ENCODE measurements at places on chromosomes 2 and 18.

DNA sequence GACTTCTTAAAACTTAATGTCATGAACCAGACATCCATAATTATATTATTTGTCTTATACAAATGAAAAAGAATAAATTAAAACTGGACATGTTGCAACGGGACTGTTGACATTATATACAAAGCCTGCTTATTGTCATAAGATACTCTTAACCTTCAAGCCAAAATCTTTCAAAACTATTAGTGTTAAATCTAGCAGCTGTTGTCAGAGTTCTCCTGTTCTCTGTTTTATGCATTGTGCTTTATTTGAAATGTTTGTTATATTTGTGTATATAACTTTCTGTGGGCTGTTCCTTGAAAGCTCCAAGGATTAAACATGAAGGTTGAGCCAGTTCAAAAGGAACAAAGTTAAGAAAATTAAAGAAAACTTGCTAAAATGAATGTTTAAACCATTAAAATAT lies 335.5 kb upstream of the NT5C1B start:
- no peak for DNase-seq

GRCh38 chr18:58645398-58645797 lies 16.5 kb upstream of the ALPK2 start:
- no peak for DNase-seq

DNA sequence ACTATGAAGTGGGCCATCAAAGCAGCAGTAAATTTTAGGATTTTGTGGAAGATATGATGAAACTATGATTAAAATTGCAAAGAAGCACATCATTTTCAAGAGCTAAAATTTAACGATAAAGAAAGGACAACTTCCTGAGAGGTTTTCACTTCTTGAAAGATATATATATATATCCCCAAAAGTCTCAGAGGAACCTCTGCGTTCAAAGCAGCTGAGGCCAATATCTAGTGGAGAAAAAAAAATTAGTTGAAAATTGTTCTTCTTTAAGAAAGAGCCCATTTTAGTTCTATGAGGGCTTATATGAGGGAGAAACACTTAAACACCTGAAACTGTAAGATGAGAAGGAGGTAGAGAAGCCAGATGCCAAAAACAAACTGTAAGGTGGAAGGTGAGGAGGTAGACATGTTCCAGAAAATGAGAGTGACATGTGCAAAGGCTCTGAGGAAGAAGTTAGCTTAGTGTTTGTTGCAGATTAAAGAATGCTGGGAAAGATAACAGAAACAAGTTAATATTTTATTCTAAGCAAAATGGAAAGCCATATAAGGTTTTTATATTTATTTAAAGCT lies 72.9 kb upstream of the VRK2 start:
- DNase-seq: no peak

DNA sequence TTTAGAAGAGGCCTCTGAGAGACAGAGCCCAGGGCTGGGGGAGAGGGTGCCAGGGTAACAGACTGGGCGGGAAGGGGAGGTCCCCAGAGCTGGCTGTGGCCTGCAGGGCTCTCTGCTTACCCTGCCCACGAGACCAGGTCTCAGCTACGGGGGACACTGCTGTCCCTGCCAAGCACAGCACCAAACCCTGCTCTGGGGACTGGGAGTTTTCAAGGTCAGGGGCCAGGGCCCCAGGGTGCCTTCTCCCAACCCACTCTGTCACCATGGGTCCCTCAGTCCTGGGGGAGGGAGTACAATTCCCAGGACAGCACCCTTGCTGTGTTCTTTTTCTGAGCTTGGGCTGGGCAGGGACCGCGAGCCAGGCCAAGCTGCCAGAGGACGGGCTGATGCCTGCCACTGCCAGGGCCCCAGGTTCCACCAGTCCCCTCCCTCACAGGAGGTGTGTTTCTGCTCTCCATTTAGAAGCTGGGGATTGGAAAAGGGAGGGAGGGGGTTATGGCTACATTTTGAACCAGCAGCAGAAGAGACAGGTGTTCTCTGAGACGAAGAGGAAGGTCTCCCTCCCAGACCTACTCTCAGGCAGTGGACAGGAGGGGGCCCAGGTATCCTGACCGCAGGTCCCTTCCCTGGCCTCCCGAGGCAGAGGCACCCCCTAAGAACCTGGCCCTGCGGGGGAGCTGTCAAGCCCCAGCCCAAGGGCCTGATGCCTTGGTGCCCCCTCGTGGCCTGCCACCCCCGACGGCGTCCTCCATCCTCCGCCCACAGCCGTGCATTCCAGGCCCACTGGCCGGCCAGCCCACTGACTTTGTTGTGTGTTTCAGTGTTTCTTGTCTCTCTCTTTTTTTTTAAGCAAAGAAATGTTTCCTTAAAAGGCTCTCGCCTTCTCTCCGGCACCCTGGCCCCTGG lies 80.4 kb downstream of the TNS1 start:
- DNase-seq: no peak

- no peak for DNase-seq
Measured at GRCh38 chr2:150230616-150231015, 256.9 kb downstream of the RND3 start.

DNA sequence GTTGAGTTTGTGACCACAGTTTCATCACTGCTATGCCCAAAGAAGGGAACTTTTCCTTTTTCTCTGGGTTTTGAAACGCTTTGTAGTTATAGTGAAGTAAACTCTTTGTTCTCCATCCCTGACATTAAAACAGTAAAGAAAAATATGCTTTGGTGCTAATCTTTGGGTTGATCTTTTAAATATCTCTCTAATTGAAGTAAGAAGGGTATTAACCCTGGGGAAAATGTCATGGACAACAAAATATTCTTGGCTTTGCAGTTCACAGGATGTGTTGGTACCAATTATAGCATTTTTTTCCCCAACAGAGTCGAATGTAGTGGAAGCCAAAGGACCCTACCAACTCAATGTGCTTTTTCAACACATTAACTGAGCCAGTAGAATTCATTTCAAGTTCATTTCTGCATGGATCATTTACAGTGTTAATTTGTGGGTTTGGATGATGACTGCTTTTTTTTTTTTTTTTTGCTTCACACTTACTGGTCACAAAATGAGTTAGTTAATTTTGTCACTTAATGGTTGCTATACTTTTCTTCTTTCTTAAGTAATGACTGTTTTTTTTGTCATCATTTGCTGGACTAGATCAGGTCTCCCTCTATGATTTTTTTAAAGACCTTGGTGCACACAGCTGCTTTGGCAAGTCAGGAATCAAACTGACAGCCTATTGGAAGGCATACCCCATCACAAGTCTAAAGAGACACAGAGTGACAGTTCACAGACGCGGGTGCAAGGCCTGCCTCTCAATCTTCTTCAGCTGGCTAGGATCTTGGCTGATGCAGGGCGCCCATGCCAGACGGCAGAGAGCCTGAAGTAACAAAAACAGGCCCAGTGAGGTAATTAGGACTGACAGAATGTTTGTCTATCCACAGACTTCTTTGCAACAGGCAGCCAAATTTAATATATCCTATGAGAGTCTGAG lies 98.8 kb upstream of the MMADHC start:
- no peak for DNase-seq

- DNase-seq: no peak
Measured at GRCh38 chr2:134609924-134610513, 108.8 kb downstream of the TMEM163 start.

DNA sequence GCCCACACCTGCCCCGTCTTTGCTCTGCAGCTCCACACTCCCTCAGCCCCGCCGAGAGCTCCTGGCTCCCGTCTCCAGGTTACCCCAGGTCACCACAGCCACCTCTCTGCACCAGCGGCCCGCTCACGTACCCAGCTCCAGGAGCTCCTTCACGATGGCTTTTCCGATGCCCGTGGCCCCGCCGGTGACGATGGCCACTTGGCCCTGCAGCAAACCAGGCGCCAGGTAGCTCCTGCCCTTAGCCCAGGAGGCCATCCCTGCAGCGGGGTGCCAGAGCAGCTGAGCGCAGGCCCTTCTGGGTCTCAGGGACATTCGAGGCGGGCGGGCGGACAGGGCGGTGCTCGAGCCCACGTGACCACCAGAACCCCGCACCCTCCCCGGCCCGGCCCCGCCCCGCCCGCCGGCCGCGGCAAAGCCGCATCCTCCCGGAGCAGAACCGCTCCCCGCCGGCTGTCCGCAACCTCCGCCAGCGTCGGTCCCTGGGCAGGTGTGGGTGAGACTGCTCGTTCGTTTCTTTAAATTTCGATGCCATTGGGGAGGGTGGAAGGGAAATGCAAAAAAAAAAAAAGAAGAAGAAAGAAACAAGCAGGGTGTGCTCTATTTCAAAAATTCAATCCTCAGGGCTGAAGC lies at the start of the genes PECR and TMEM169:
Gene PECR (minus strand): TSS at position 323 of the 630 bp plus-strand sequence. CDS start 68 bp downstream, at position 255.
Gene TMEM169 (plus strand): TSS at position 433 of the 630 bp plus-strand sequence. CDS start 14,045 bp downstream, outside the sequence.
- DNase-seq: peak; percentile 78

DNA sequence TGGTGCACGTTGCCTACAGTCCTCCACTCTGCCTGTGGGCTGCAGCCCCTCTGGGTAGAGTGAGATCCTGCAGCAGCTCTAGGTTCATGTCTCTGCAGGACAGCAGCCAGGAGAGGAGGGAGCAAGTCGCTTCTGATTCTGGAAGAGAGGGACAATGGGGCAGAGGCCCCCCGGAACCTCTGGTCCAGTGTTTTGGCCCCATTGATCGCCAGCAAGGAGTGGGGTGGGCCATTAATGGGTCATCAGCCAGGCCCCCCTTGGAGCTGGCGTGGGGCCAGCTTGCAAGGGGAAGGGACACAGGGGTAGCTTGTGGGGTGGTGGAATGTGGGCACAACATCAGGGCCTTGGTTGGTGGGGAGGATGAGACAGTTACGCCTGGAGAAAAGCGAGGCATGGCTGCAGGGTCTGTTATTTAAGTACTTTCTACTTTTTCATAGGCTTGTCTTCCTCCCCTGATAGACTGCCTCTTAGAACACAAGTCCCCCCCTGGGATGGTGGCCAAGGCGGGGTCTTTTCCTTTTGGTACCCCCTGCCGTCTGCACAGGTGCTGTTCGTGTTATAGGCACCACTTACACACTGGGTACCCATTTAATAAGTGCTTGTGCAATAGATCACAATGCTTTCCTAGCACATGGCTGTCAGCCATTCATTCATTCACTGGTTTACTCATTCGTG lies 44.6 kb downstream of the INHBB start:
- no peak for DNase-seq

DNA sequence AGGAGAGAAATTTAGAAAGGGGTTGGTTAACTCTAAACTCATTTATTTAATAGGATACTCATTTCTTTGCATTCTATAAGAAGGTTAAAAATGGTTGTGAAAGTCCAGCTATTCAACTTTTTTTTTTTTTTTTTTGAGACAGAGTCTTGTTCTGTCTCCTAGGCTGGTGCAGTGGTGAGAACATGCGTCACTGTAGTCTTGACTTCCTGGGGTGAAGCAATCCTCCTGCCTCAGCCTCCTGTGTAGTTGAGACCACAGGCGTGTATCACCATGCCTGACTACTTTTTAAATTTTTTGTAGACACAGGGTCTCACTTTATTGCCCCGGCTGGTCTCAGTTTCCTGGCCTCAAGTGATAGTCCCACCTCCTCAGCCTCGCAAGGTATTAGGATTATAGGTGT lies 11.9 kb downstream of the ELP2 start:
- DNase-seq: no peak

GRCh38 chr2:235690082-235690808 lies 196.4 kb downstream of the AGAP1 start:
- no peak for DNase-seq

- DNase-seq: no peak
Measured at GRCh38 chr2:118678985-118679384, 168.5 kb downstream of the EN1 start.

GRCh38 chr2:13660231-13660630 lies 943.5 kb downstream of the TRIB2 start:
- DNase-seq: no peak

GRCh38 chr18:39454866-39455265 lies 1889.3 kb upstream of the CELF4 start:
- DNase-seq: no peak

DNA sequence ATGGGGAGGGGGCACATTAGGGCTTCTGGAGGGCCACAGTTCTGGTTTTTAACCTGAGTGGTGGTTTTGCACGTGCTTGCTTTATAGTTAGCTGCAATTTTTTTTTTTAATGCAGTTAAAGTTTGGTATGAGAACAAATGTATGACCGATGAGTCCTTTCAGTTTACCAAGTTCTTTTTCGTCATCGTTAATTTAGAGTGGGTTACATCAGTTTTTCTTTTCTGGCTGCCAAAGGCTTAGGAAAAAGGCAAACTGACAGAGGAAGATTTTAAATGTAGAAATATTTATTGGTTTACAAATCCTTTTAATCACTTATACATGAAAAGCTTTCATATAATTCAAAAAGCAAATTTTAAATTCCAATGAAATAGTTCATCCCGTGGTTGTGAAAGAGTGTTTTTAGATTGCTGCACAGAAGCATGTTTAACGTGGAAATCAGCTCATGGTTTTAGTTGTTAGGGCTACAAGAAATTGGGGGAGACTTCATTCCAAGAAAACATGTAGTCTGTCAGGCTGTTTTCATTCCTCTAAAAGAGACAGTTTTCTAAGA lies 82.9 kb downstream of the MSH2 start:
- no peak for DNase-seq

- no peak for DNase-seq
Measured at GRCh38 chr2:88125344-88125923, 2.4 kb downstream of the FABP1 start.

- no peak for DNase-seq
Measured at GRCh38 chr2:106991866-106992265, 105.9 kb upstream of the ST6GAL2 start.

GRCh38 chr2:24613154-24613814 lies 122.2 kb downstream of the NCOA1 start:
- DNase-seq: no peak

DNA sequence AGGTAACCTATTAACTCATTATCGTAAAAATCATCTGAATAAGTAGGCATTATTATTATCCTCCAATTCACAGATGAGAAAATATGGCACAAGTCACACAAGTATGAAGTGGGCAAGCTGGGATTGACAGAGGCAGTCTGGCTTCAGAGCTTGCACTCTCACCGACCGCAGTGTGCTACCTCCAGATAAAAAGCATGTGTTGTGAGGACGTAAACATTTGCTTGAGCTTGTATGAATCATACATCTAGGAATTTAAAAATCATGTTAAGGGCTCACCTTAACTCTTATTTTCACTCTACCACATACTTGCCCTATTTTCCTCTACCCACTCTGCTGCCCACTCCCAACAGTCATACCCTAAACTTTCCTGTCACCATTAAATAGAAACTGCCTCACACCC lies 65.3 kb upstream of the AMMECR1L start:
- DNase-seq: no peak

GRCh38 chr2:40428439-40428838 lies 23.5 kb downstream of the SLC8A1 start:
- DNase-seq: no peak

DNA sequence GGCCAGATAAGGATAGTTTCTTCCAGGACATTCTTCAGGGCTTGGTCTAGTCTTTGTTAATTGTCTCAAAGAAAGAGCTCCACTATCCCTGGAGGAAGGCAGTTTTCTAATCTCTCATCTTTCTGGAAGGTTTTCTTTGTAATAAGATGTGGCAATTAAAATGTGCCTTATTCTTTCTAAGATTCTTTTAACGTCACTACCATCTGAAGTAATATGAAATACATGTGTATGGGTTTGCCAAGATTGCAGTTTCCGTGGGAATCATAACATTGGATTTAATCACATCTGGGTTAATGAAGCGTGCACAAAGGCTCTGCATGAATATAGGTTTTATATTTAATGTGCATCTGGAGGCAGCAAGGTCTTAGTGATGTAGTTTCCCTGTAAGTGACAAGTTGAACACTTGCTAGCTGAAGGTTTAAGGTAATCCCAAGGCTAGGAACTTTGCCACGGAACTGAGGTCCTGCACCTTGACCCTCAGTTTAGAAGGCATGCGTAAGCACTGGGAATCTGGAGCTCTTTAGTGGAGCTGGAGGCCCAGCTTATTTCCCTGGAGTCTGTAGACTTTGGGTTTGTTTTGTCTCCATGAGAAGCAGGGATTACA lies 25.7 kb downstream of the DIS3L2 start:
- DNase-seq: no peak
